NCI-H187 treated with DMSO at 0.1 percent for 48 hours (cell line): ENCODE measurements at places on chromosomes 6 and 20.

DNA sequence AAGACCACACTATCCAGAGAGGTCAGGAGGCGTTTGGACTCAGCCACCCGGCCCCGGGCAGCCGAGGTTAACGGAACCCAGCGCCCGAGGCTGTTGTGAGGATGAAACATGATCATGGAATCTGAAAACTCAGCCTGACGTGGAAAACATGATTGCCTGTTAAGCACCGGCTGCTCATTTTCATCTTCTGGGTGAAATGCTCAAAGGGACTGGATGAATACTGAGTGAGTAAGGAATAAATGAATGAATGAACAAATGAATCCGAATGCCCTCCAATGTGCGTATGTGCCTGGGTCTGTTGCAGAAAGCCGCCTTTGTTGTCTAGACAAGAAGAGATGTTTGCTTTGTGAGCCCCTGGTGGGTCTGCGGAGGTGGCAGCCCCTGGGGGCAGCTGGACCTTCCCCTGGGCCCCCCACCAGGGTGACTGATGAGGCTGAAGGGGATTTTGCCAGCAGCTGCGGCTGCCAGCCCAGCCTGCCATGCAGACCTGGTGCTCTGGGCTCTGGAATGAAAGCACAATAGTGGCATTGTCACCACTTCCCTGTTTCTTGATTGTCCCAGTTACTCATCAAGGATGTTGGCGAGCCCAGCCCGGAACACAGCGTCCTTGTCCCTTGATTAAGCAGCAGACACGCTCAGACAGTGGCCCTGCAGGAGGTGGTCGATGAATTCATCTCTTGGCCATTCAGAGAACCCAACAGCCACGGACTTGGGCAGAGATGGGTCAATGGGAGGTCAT lies 211.1 kb downstream of the ANKRD60 start:
- no peak for DNase-seq

DNA sequence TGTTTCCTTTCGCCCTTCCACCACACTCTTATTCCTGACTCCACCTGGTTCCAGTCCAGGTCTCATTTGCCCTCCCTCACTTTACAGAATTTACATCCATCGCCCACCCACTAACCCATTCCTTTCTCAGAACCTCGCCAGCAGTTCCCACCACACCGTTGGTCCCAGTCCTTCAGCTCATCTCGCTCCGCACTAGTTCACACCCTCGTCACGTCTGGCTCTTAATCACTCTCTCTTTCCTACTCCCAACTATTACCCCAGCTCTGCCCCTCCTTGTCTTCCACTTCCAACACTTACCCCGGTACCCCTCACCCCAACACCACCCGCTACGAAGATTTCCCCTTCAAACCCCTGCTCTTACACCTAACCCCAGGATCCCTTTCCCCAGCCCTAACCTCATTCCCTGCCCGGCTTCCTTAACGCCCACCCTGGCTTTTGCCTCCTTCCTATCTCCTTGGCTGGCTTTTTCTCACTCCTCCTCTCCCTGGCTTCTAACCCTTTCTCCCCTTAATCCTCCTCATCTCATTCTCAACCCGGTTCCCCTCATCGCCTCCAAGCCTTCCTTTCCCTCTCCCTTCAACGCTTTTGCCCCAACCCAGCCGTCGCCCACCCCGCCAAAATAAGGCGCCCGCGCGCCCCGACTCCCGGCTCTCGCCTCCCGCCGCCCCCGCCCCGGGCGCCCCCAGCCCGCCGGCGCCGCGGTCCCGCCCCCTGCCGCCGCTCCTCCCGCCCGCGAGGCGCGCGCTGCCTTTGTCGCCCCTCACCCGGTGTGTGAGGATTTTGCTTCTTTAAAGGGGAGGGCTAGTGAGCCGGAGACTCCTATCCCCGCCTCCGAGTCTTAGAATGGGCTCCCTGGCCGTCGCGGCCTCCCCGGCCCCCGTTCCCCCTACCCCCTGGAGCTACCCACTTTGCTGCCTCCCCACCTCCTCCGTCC lies 542 bp downstream of the USP49 start:
- no peak for DNase-seq

DNA sequence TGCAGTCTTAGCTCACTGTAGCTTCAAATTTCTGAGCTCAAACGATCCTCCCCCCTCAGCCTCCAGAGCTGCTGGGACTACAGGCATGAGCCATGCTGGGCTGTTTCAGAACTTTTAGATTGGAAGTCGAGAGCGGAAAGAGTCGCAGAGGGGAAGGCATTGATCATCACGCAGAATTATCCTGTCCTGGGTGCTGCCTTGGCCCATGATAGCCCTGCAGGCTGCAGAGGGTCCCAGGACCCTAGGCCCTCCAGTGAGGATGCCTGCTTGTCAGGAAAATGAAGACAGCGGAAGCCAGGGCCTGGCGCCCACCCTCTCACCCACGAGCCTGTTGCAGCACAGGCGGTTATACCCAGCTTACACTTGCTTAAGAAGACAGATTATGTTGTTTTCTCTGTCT lies 9.1 kb downstream of the TMEM181 start:
- DNase-seq: no peak

GRCh38 chr20:10718661-10719060 lies 44.9 kb upstream of the JAG1 start:
- DNase-seq: no peak

- no peak for DNase-seq
Measured at GRCh38 chr6:25617997-25618396, 34.0 kb upstream of the SCGN start.

DNA sequence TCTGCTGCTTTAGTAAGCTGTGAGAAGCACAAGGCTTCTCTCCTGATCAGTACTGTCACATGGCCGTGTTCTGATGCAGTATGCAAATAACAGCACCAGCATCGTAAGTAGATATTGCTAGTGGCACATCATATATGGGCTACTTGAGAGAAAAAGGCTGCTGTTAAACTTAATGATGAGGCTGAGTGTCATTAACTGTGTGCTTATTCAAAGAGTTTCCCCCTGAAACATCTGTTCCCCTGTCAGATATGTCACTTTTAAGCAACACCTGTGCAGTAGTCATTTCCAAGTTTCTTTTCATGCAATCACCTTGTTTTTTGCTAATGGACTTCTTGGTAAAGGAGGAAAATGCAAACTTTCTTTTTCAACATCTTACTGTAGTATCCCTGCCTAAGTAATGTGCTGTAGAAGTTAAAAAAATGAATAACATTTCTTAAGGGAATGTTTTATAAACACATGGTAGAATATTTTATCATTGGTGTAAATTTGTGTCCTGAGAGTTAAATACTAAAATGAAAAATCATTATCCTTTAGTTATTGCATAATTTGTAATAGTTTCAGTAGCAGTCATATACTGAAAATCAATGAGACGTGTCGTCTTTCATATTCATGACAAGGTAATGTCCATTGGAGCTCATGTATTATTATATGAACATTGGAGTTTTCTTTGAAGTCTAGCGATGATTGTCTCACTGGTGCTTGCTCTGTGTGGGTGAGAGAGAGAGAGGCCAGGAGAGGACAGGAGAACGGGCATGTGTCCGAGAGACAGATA lies 366.3 kb downstream of the CDKAL1 start:
- DNase-seq: peak; percentile 23

GRCh38 chr20:45630371-45630770 lies 713 bp downstream of the WFDC9 start:
- DNase-seq: no peak

DNA sequence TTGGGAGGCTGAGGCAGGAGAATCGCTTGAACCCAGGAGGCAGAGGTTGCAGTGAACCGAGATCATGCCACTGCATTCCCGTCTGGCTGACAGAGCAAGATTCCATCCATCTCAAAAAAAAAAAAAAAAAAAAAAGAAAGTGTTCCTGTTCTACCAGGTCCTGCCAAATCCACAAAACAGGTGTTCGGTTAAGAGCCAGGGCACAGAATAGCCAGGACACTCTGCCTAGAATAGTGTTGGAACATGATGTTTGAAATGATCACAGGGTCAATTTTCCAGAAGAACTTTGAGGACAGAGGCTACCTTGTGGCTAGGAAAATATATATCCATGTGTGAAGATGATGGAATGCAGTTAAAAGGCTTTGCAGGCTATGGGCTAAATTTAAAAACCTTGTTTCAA lies 63.6 kb upstream of the TRAF3IP2 start:
- no peak for DNase-seq

- no peak for DNase-seq
Measured at GRCh38 chr6:42029062-42029685, 21.1 kb upstream of the TAF8 start.
